Caudate nucleus (tissue), 63 donors: ENCODE measurements at places on chromosomes 2 and 18.

DNA sequence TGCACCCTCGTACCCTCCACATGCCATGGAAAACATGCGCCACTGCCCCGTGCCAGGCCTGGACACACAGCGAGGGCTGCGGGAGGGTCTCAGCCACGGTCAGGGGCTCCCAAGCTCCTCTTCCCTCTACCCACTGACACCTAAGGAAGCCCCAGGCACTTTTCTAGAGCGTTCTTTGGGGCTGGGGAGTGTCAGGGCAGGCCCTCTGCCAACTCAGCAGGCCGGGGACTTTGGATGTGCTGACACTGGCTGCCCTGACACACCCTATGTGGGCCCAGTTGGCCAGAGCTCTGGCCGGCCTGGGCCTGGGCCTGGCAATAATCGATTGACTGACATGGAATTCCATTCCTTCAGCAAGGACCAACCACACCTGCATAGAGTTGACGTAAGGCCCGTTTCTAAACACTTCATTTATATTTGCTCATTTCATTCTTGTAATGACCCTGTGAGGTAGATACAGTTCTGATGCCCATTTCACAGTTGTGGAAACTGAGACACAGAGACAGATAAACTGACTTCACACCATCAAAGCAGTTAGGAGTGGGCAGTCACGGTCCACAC, 70.5 kb downstream of the ZFP36L2 start:
- no peak for DNase-seq

DNA sequence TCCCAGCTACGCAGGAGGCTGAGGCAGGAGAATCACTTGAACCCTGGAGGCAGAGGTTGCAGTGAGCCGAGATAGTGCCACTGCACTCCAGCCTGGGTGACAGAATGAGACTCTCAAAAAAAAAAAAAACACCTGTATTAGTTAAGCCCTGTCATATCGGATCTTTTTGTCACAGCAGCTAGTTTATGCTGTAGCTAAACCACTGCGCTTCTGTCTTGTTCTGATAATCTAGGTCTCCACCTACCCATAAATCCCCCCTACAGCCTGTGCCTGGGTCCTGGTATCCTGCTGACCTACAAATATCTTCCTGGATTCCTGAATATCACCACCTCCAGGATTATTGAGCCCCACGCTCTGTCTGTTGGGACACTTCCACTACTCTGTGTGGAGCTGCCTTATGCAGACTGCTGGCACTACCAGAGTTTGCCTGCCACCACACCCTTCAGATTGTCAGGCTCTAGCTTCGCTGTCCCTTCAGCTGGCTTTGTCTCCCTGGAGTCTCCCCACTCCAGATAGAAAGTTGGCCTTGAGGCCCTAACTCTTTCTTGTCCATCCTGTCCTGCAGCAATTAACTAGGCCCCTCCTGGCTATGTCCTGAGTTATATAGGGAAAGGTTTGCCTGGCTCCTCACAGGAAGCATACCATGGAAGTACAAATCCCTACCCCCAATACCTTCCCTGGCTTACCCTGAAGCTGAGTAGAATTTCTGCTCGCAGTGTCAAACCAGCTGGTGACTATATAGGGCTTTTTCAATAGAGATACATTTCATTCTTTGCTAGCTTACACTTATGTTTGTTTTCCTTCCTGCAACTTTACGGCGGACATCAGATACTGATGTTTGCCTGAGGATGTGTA, 136.0 kb upstream of the SERTAD2 start:
- DNase-seq = no peak

- DNase-seq = no peak
These were observed 241.5 kb downstream of the SATB2 start for GRCh38 chr2:199216253-199216652.

- DNase-seq = no peak
These were observed 25.0 kb upstream of the KDM3A start for GRCh38 chr2:86416146-86416545.

DNA sequence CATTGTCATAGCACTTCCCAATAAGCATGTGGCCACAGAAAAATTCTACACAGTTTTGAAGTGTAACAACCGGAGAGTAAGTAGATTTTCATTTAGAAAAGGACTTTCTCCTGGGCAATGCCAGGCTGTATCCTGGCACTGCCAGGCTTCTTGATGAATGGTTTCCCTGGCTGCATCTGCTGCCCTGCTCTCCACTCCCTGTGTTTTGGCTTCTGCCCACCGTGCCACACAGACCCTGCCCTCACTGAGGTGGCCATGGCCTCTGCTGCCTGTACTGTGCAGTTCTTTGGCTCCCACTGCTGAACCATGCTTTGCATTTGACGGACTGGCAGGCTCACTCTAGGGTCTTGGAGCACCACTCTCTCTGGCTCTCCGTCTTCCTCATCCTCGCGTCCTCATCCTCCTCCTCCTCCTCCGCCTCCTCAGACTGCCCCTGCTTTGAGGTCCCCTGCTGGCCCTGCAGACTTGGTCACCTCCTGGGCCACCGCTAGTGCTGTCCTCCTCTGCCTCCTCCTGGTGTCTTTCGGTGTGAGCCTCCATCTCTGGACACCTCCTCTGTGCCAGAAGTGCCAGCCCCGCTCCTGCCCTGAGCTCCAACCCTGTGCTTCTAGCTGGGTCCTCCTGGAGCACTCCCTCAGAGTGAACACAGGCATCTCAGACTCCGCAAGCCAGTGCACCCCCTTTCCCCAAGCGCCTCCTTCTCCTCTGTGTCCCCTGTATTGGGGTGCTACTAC, 45.9 kb upstream of the CNGA3 start:
- no peak for DNase-seq
